ENCODE measurements at places on chromosomes 6 and 20.

GRCh38 chr6:4294636-4295035 lies 159.3 kb upstream of the ECI2 start:
- DNase-seq, result no peak

DNA sequence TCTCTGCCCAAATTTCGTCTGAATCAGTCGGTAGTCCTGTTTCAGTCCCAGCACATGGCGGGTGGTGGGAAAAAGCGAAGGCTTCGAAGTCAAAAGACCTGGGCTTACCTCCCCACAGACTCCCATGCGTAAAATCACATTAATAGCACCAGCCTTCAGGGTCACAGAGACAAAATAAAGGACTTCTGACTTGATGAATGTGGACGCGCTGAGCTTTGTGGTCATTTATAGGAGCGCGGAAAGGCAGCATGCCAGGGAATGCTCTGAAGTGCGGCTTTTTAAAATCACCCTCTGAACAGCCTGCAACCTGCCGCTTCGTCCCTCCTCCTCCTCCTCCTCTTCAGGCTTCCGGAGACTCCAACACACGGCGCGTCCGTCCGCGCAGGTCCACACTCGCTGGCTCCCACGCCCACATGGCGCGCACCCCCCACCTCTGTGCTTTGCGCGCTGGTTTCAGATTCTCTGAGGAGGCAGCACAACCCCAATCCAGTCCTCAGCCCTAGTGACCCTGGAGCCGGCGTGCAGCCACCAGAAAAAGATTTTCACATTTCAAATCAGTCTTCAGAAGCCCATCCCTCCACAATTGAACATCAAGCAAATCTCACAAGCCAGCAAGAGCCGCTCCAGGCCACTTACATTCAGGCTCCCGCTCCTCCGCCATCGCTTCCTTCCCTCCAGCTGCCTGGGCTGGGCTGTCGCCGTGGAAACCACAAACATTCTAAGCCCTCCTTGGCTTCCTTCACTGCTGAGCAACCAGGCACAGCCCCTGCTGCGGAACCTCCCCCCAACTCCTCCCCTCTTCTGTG lies at the start of gene C6orf118:
Gene C6orf118, minus strand, starts transcription at position 680 of the 806 bp plus-strand sequence. Its CDS starts 19 bp downstream, at position 661.
- peak; percentile 7 for DNase-seq

- no peak for DNase-seq
Measured at GRCh38 chr20:36541768-36542488, 609 bp downstream of the MYL9 start.

GRCh38 chr6:30326526-30327231 lies at the start of gene TRIM39:
Gene TRIM39 (plus strand): TSS chr6:30326927. CDS start chr6:30329318, 2,391 bp downstream.
- peak; percentile 92 for DNase-seq

- no peak for DNase-seq
Measured at GRCh38 chr6:20464041-20464440, 62.4 kb downstream of the E2F3 start.

- DNase-seq, result peak; percentile 83
Measured at GRCh38 chr6:36340618-36341454, 4.1 kb upstream of the BNIP5 start.

DNA sequence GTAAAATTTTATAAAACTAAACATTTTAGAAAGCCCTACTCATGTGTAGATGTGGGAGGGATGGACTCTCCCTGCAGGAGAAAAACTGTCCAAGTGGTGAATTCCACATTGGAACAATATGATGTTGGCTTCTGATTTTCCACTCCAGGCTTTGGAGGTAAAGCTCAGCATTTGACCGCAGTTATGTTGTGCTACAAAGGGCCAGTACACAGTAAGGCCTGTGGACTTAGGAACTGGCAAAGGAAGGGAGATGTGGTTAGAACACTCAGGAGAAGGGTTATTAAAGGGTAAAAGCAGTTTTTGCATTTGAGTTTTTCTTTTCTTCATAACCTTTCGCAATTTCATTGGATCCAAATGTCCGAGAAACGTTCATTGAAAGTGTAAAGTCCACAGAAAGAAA lies 150.3 kb upstream of the SASH1 start:
- DNase-seq, result no peak

All from activated CD8-positive, alpha-beta T cell treated with anti-CD3 and anti-CD28 coated beads for 36 hours (primary cell).